ENCODE measurements at places on chromosomes 2 and 18.

DNA sequence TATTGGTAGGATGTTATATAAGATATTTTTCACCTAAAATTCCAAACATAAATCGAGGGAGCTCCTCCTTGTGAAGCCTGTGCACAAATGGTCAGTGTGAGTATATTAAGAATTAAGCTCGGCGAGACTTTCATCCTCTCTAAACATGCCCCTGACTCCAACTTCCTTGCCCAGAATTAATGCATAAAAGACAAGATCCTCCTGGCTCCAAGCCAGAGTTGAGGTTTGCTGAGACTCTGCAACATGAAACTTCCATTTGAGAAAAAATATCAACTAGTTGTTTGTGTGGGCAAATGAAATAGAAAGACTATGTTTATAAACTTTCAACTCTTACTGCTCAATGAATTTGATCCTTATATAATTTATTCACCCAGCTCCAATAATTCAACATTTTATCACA, 68.1 kb downstream of the CCDC178 start:
- DNase-seq, result no peak

- no peak for DNase-seq
These were observed 710.0 kb upstream of the ID2 start for GRCh38 chr2:7971841-7972240.

DNA sequence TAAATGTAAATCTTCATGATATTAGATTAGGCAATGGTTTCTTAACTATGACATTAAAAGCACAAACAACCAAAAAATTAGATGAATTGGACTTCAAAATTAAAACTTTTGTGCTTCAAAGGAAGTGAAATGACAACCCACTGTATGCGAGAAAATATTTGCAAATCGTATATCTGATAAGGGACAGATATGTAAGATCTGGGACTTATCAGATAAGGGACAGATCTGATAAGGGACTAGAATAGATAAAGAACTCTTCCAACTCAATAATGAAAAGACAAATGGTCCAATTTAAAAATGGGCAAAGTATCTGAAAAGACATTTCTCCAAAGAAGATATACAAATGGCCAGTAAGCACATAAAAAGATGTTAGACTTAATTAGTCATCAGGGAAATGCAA, 29.2 kb downstream of the ADRA2B start:
- DNase-seq, result no peak

DNA sequence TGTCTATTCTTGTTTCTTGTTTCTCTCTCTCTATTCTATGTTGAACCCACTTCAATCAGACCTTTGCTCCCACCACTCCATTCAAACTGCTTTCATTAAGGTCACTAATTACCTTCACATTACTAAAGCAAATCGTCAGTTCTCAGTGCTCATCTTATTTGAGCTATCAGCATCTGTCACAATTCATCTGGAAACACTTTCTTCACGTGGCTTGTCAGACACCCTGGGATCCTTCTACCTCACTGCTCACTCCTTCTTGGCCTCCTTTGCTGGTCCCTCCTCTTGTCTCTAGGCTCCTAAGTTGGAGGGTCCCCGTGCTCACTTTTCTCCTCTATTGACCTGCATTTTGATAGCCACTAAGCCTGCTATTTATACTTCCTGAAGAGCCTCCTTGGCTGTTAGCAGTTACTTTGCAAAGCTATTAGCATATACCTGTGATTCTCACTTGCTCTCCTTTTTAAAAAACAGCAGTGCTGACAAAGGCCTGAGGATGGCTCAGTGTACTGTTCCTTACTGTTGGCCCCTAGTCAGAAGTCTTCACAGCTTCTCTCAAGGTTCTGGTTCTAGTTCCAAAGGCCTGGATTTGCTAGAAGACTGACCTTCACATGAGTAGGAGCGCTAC, 80.2 kb downstream of the PLEKHM3 start:
- no peak for DNase-seq

GRCh38 chr2:109237792-109238191, 108.8 kb downstream of the SH3RF3 start:
- no peak for DNase-seq

GRCh38 chr2:71422786-71423185, 30.6 kb upstream of the DYSF start:
- no peak for DNase-seq

GRCh38 chr2:218733171-218734021, 22.8 kb downstream of the TTLL4 start:
- DNase-seq, result no peak

GRCh38 chr2:9762164-9762563, 81.1 kb upstream of the TAF1B start:
- no peak for DNase-seq

GRCh38 chr2:181348107-181348837, 108.9 kb upstream of the ITGA4 start:
- DNase-seq, result no peak

- no peak for DNase-seq
These were observed 379.9 kb downstream of the LPIN1 start for GRCh38 chr2:12126318-12126717.

- no peak for DNase-seq
These were observed 76.1 kb downstream of the RHBDD1 start for GRCh38 chr2:226911932-226912331.

DNA sequence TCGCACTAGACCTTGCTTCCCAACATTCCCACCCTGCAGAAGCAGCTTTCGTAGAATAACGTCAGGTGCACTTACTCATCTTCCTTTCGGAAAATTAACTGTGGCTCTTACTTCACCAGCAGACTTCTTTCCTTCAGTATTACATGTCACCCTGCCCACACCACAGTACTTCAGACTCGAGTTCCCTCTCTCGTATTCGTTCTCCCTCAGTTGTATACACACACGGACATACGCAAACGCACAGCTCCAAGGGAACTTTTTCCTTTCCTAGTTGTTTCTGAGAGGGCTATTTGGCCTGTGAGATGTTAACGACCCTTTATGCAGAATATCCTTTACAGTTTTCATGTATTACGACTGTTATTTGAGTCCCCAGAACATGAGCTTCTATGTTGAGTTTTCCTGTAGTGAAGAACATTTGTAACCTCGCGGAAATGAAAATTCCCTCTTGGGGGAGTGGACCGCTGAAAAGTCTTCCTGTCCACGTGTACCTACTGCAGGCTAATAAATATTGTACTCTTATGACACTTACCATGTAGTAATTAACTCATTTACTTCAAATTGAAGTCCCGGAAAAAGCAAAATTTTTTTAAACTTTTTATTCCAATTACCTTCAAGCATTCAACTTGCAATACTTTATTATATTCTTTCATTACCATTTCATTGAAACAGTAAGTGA, 908 bp downstream of the ERLEC1 start:
- no peak for DNase-seq

- no peak for DNase-seq
These were observed 123.5 kb upstream of the EML6 start for GRCh38 chr2:54599914-54600313.

DNA sequence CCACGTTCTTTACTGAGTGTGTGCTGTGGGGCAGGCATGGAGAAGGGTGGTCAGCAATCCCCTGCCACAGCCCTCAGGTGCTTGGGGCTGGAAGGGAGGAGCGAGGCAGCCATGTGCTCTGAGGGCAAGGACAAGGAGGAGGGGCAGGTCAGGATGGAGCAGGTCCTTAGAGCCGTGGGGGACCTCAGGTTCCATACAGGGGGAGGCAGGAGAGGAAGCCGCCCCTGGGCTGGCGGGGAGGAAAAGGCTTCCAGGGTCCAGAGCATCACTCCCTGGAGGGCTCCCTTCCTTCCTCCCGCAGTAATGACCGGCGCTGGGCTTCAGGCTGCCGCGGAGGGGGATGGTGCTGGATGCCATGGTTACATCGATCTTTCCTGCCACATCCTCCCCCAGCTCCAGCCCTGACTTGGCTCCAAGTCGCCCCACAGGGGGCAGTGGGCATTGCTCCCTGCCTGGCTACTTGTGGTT, 6.6 kb downstream of the GAREM2 start:
- DNase-seq, result no peak

DNA sequence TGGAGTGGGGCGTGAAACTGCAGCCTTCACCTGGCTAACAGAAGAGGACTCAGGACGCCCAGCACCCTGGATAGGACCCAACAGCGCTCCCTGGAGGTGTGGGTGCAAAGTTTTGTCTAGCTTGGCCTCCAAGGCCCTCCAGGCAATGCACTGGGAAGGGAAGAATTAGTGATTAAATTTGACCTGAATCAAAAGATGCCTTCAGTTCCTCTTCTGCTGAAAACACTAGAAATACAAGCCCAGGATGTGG, 779 bp upstream of the TRIB2 start:
- DNase-seq, result peak; percentile 88

DNA sequence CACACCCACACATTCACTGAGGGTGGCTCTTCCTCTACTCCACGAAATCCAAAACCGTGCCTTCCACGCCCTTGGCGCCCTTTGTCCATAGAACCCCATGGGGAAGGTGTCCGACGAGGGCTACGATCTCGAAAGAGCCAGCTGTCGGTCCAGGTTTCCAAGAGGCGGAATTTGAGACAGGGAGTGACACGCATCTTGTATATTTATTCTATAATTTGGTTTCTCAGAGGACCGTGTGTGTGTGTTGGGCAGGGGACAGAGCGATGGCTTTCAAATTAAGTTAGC, 726 bp downstream of the C2orf69 start:
- DNase-seq, result no peak

- no peak for DNase-seq
These were observed 278.0 kb upstream of the TCF4 start for GRCh38 chr18:55866006-55866405.

DNA sequence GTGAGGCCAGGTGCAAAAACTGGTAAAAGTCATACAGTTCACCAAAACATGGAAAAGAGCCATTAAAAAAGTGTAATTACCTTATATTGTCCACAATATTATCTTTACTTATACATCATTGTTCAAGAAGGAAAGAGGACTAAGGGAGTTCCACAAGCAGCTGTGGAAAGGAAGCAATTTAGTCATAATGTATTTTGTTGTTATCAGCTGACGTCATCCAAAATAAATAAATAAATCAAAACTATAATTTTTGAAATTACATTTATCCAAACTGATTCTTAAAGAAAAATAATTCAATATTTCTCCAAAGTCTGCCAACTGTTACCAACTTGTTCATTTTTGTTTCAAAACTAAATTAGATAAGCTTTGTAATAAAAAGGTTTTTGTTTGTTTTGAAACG, 256.1 kb upstream of the CNTNAP5 start:
- no peak for DNase-seq

- no peak for DNase-seq
These were observed 103.4 kb downstream of the MEIS1 start for GRCh38 chr2:66538291-66538690.

Measured in activated CD8-positive, alpha-beta memory T cell treated with anti-CD3 and anti-CD28 coated beads for 24 hours (primary cell).